ENCODE measurements at places on chromosomes 2 and 18.
A peak's percentile ranks its signal among the peaks of the same experiment; 100 is the strongest.

GRCh38 chr2:100264121-100264520, 58.2 kb downstream of the LONRF2 start:
- no peak for DNase-seq

- DNase-seq: no peak
Observed at GRCh38 chr18:77098538-77099174, 33.9 kb downstream of the MBP start.

- no peak for DNase-seq
Observed at GRCh38 chr2:43049836-43050801, 176.3 kb downstream of the ZFP36L2 start.

- no peak for DNase-seq
Observed at GRCh38 chr2:40625849-40626248, 174.0 kb upstream of the SLC8A1 start.

- no peak for DNase-seq
Observed at GRCh38 chr2:190640117-190640516, 8.8 kb upstream of the NAB1 start.

DNA sequence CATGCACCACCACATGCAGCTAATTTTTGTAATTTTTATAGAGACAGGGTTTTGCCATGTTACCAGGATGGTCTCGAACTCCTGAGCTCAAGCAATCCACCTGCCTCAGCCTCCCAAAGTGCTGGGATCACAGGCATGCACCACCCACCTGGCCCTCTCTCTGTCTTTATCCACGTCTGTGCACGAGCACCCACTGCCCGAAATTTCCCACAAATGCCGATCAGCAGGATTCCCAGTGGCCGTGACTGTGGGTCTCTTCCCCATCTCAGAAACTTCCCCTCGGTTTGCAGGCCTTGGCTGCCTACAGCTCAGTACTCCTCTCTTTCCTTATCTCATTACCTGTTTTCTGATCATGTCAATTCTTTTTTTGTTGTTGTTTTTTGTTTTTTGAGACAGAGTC, 217.3 kb downstream of the TTC32 start:
- DNase-seq: no peak

DNA sequence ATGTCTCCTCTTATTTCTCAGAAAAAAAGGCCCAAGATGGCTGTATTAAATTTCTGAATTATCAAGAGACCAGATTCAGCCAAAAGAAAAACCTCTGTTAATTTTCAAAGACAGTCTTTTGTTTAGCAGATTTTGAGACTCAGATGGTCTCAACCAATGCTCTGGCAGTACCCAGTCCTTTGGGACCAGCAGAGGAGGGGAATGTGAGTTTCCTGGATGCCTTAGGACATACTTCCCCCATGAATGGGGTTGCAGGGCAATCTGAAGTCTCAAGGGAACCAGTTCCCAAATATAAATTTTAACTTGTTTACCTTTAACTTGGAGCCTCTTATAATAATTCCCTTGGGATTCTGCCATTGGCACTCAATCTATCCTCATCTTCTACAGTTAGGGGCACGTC, 107.8 kb upstream of the ZNF521 start:
- DNase-seq: no peak

DNA sequence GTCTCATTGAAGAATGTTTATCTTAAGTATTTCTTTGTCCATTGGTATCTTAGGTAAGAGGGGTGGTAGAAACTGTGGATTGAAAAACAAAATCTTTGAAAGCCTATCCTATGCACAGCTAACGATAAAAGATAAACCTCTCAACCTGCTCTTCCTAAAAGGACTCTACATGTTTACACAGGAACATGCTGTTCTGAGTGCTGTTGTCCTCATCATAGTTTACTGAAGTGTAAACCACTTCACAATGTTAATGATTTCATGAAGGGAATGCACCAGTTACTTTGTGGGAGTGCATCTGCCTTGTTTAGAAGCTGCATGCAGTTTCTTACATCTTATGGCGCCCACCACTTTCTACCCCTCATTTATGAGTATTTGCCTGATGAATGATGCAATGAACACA, 1.2 kb downstream of the ACMSD start:
- no peak for DNase-seq

DNA sequence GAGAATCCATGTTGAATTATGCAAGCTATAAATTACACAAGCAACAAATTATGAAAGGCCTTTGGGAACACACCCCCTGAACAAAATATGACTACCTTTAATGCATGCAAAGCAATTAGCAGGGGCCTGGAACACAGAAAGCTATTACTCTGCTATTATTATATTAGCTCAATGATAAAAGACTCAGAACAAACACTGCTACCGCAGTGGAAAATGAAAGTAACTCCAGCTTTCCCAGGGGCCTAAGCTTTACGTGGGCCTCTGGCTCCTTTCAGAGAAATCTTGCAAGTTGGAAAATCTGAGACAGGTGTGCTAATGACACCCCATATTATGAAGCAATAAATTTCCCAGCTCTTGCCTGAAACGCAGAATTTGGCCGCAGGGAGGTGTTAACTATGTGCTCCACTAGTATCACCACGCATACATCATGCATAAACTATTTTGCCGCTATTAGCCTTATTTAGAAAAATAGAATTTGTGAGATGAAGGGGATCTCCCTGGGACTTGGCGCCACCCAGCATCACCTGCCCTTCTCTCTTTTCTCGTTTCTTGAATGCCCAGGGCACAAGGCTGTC, 321.6 kb upstream of the LYPD1 start:
- DNase-seq: no peak

- DNase-seq: no peak
Observed at GRCh38 chr2:8577573-8577972, 104.3 kb upstream of the ID2 start.

DNA sequence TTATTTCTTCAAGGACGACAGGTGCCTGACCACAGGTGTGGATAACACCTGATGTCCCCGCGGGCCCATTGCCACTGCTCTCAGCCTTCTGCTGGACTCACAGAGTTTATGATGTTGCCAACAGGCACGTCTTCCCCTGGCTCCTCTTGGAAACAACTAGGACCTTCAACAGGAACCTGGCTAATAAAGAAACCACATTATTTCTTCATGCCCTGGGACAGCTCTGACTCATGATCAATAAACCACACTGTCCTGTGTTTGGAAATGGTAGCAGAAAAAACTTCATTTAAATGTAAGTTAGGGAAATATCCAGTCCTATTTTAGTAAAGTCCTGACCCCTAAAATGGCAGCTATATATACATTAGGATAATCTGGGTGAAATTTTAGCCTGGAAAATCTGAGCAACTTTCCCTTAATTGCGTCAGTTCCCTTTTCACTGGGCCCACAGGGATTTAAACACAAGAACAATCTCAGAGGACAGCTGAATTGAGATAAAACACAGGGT, 158.9 kb downstream of the VAPA start:
- no peak for DNase-seq

DNA sequence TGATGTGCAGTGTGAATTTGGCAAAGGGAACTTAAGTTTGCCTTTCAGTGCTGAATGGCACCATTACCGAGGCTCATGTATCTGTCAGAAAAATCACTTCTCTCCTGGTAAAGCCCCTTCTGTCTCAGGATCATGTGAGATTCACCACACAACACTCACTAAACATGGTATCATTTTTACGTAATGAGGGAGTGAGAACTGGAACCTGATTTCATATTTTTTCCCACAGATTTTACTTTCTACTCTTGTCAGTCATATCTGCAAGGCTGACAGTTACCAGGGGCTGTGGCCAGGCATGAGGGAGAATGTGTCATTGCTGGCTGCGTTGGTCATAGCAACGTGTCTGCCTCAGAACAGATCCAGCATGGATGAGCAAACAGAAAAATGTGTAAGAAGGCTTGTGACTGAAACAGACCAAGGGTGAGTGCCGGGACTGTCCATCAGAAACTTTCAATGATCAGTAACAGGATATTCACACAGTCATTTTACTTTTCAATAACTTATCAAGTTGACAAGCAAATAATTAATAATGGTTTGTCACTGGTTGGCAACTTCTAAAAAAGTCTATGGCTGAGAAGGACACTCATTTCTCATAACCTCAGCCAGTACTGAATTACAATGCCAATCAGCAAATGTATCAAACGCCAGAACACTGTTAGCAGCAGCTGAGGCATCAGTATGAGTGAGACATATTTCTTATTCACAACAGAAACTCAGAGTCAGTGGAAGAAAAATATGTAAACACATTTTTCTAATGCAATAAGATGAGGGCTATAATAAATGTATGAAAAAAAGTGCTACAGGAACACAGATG, 100.5 kb downstream of the CDC42EP3 start:
- no peak for DNase-seq

DNA sequence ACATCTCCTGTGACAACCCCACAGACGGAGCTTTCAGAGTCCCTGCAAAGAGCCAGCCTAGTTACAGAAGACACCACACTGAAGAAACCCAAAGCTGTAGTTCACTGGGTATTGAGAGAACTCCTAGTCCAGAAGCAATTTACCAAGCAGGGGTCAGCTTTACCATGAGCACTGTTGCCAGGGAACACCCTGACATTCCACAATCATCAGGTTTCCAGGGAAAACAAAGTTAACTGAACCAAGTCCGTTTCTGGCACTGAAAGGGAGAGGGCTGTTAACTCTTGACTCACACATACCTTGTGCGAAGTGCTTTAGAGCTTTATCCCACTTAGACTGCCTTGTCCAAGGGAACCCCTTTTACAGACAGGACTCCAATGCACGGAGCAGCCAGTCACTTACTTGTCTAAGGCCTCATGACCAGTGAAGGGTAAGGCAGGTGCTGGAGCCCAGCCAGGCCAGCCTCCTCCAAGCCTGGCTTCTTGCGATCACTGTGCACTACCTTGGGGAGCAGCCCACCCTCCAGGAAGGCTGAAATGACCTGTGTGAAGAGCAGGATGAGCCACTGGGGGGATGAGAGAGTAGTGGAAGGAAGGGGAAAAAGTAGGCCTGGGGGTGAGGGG, 53.9 kb downstream of the REEP1 start:
- no peak for DNase-seq

- no peak for DNase-seq
Observed at GRCh38 chr2:97701186-97701585, 12.2 kb upstream of the ZAP70 start.

GRCh38 chr2:128714851-128715312, 396.2 kb upstream of the HS6ST1 start:
- no peak for DNase-seq

GRCh38 chr2:219571311-219572236, at the start of gene OBSL1:
OBSL1 (minus strand) TSS chr2:219571539; CDS start chr2:219571232, 307 bp downstream.
- DNase-seq: peak; percentile 75

GRCh38 chr2:148545390-148546256, 98.9 kb upstream of the EPC2 start:
- DNase-seq: no peak

Measured in H54 (cell line).